ENCODE measurements at places on chromosomes 12 and 14. TPM values are rescaled to one million over a fixed set of nuclear protein-coding genes. Genes with fewer than 3 reads are reported as not detected.

NUAK1 gene
- polyA plus RNA-seq: 10.5 TPM

OVCH1 gene
- polyA plus RNA-seq: 0.18 TPM

IL25 gene
- not detected for polyA plus RNA-seq

TSPAN19 gene
- polyA plus RNA-seq: not detected

TSPAN8 gene
- 0.26 TPM for polyA plus RNA-seq

GLT1D1 gene
- polyA plus RNA-seq: 0.11 TPM

ZC2HC1C gene
- polyA plus RNA-seq: 13.3 TPM

CCNT1 gene
- polyA plus RNA-seq: 2.4 TPM

GALNT16 gene
- 48.6 TPM for polyA plus RNA-seq

DPF3 gene
- 21.2 TPM for polyA plus RNA-seq

SCFD1 gene
- polyA plus RNA-seq: 64.4 TPM

KRT5 gene
- 0.40 TPM for polyA plus RNA-seq

GZMB gene
- polyA plus RNA-seq: 0.32 TPM

DPPA3 gene
- not detected for polyA plus RNA-seq

GPRC5D gene
- polyA plus RNA-seq: not detected

GPR84 gene
- polyA plus RNA-seq: not detected

RPS6KA5 gene
- 0.72 TPM for polyA plus RNA-seq

Data from heart left ventricle (tissue), 16 donors.